Fibroblast of skin of abdomen (primary cell): ENCODE measurements at places on chromosomes 4 and X.

DNA sequence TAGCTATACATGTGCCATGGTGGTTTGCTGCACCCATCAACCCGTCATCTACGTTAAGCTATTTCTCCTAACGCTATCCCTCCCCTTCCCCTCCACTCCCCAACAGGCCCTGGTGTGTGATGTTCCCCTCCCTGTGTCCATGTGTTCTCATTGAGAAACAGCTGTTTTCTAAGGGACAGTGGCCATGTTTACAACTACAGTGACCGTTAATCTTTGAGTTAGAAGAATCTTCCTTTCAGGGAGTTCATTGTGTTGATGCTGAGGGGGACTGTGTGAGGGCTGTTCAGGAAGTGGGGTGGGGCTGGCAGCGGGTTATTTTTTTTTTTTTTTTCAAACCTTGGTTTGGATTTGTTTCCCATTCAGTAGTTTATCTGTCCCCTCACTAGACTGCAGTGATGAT is 179.9 kb downstream of the NHS start:
- DNase-seq = no peak

- DNase-seq = no peak
These were observed 53.3 kb downstream of the NBDY start for GRCh38 chrX:56782352-56782751.

DNA sequence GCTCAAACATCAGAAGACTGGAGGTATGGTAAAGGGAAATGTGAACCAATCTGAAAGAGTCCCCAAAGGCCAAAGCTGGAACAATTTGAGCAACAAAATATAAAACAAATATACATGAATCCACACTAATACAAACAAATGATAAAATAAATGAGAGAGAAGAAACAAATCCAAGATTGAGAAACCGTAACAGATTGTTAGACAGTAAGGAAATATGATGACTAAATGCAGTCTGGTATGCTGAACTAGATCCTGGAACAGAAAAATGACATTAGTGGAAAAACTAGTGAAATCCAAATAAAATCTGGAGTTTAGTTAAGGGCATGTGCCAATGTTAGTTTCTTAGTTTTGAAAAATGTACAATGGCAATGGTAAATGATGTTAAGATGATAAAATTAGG is 15.9 kb downstream of the PPA2 start:
- no peak for DNase-seq

DNA sequence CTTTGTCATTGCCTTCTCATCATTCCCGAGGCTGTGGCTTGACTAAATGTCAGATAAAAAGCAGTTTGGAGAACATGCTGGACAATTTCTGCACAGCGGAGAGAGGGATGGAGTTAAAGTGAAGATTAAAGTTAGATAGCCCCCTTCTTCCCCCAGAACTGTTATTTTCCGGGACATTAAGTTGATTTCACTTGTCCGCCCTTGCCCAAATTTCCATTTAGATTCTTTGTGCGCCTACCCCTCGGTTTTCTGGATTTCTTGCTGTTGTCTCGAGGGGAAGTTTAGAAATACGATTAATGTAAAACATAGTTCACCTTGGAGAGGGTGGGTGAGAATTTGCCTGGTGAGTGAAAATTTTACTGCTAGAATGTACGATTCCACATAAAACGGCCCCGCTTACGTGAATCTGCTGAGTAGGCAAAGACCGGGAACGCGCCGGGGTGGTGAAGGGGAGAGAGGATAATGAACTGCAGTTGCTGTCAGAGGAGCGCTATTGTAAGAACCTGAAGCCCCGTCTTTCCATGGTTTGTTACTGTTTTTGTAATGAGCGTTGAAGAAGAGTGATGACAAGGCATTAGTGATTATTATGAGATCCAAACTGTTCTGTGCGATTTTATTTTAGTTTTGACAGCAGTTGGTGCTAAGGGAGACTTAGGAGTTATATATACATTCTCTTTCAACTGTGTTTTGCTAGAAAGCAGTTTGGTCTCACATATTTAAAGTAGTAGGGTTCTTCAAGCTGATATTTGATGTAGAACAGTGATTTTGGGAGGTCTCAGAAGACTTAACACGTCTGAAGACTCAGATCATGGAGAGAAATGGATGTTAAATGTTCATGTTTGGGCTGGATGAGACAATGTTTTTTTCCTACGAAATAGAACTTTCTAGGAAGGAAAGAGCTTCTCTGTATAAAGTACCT is 73.0 kb downstream of the AFF1 start:
- DNase-seq = peak; percentile 47

- DNase-seq = peak; percentile 61
These were observed 53.3 kb downstream of the NFKB1 start for GRCh38 chr4:102554482-102554881.
